ENCODE measurements at places on chromosomes 7 and 10.

- DNase-seq = no peak
Observed at GRCh38 chr7:112157072-112157471, 49.1 kb downstream of the DOCK4 start.

DNA sequence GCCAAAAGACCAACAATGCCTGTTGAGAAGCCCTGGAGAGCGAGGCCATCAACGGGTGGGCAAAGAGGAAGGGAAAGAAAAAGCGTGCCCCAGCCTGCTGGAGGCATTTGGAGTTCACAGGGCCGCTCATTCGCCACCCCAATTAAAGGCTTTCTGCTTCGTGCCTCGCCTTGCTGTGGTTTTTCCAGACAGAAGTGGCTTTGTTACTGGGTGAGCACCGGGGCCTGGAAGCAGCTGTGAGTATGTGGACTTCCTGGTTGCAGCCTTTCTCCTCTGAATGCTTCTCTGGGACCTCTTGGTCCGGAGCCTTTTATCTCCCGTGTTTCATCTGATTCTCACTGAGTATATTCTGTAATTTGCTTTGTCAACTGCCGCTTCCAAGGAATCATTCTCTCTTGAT is 118.1 kb upstream of the EGR2 start:
- DNase-seq = no peak

DNA sequence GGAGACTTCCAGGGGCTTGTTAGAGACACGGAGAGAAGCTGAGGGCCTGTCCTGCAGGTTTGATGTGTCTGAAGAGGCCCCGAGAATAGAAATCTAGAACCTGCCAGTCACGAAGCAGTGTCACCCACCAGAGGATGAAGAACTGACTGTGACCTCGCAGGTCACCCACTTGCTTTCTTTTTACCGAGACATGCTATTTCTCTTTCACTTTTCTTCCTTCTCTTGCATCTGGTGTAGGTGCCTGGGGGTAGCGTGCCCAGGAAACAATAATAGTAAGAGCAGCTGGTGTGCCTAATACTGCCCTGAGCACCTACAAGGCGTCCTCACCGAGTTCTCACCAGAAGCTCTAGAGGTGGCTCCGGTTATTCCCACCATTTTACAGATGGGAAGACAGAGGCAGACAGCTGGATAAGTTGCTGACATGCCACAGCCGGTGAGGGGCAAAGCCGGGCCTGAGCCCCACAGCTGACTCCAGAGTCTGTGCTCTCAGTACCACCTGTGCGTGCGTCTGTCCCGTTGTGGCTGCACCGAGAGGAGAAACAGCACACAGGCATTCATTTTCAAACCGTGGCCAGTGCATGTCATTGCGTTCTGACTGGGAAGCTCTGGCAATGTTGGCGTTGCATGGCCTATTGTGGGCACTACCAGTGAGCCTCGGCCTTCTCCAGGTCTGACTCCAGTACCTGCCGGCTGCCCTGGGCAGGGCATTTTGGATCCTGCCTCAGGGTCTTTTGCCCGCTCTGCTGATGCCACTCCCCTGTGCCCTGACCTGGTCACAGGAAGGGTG is 7.8 kb downstream of the CHST3 start:
- no peak for DNase-seq

DNA sequence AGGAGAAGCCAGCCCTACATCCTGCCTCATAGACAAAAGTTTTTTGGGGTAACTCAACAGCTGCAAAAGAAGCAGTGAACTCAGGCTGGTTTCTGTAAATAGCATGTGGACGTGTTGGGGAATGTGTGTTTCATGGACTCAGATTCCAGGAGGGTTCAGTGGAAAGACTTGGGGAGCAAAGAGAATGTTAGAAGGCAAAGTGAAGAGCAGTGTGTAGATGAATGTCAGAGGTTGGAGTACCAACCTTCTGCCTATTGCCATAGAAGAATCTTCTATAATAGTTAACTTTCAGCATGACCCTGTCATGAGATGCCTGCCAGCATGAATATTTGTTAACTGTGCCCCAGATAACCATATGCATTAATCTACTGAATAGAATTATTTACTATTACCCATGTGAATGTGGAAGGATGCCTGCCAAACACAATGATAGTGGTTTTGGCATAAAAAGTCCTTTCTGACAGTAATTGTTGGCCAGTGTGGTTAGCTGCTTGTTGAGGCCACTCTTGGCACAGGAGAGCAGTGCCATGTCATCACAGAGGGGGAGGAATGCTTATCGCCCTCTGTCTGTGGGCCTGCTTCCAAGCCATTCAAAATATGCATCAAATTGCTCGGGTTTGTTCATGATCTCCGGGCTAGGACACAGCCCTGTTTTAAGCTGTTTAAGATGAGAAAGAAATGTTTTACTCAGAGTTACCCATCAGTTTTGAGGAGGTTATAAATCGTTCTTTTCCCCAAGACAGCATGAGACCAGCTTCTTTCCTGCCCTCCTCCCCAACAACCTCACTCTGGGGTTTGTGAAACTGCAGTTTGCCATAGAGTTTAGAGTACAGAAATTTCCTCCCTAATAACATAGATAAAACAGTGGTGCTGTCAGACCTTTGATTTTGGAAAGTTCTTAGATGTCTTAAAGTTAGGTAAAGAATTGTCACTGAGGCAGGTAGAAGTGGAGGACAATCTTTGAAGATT is 165.3 kb downstream of the WNT2 start:
- DNase-seq = no peak

DNA sequence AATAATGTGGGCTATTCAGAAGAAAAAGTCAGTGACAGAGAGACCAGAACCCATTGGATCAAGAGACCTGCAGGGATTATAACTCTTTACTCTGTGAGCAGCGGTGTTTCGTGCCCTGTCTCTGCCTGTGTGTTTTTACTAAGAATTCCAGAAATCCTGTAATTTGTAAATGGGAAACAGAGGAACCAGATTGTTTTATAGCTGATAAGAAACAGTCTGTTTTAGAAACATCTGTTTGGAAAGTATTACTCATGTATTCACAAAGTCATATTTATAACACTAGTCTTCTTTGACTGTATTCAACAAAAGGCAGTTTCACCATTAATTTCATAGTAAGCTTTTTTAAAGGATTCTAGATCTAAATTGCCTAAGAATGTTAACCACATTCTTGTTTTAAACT is 30.0 kb upstream of the VDAC2 start:
- no peak for DNase-seq

GRCh38 chr10:24645784-24646183 is 77.9 kb downstream of the ARHGAP21 start:
- no peak for DNase-seq

DNA sequence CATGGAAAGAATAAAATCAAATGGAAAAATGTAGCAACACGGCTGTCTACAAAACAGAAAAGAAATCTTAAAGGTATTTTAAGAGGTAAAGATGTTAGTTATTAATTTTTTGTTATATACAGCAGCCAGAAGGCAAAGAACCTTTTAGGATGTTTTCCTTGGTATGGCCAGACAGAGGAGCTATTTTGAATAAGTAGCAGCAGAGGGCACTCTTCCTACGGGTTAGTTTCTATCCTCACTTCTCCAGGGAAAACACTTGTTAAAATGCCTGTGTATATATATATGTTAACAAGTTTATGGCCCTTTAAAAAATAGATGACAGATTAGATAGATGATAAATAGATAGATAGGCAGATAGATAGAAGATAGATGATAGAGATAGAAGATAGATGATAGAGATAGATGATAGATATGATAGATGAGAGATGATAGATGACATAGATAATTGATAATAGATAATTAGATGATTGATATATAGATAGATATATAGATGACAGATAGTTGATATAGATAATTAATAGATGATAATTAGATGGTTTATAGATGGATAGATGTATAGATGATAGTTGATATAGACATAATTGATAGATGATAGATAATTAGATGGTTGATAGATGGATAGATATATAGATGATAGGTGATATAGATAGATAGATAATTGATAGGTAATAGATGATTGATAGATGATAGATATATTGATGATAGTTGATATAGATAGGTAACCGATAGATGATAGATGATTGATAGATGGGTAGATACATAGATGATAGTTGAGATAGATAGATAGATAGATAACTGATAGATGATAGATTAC is 57.8 kb upstream of the WIPF3 start:
- DNase-seq = peak; percentile 48

DNA sequence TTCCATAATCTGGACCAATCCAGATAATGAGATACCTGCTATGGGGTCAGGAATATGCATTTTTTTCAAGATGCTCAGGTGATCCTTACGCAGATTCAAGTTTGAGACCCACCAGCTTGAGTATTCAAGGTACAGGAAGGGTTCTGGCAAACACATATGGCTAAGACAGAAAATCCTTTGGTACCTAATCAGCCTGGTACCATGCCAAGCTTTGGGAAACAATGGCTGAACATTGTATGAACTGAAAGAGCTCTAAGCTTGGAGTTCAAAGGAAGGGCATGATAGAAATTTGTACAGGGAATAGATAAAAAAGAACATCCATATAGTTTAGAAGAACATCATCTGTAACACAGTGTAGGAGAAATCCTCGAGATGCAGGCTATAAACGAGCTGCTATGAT is 382.7 kb downstream of the THSD7A start:
- no peak for DNase-seq

DNA sequence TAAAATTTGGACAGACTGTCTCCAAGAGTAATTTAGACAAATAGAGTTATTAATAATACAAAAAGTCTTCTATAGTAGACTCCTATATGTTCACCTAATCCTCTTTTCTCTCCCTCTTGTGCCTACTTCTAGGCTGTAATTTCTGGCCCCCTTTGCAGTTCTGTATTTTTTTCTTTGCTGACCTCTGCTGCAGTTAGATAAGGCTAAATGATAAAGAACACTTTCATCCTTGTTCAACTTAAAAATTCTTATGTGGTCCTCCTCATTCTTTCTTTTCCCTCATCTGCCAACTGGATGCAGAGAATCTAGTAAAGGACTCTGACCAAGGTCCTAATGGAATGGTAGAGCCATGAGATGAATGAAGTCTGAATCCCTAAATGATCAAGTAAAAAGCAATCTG is 20.1 kb downstream of the GLCCI1 start:
- DNase-seq = peak; percentile 64

GRCh38 chr10:93437086-93437945 is 44.8 kb downstream of the MYOF start:
- no peak for DNase-seq

DNA sequence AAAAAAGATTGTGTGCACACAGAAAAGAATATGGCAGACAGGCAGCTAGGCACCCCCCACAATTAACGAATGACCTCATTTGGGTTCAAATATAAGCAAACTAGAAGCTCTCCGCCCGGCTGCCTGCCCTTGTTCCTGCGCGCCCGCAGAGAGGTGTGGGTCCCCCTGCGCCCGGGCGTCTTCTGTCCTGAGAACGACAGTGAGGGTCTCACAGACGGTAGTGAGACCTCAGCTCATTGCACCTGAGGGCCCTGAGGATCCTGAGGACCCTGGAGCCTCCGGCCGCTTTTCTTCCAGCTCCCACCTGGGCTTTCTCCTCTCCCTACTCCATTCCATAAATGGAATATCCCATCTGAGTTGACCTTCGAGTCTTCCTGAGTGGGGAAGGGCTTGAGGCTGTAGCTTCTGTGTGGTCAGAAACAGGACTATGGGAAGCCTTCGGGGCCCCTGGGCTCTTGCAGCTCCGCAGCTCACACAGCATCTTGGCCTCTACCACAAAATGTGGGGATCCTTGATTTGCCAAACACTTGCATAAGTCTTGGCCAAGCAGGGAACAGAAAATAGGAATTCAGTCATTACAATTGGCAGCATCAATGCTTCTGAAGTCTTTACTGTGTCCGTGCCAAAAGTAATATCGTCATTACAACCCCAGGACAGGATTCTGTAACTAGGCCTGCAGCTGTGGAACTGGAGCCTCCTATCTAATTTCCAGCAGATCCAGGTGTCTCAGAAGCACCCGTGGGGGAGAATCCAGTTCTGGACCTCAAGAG is 43.8 kb downstream of the JAKMIP3 start:
- DNase-seq = no peak

DNA sequence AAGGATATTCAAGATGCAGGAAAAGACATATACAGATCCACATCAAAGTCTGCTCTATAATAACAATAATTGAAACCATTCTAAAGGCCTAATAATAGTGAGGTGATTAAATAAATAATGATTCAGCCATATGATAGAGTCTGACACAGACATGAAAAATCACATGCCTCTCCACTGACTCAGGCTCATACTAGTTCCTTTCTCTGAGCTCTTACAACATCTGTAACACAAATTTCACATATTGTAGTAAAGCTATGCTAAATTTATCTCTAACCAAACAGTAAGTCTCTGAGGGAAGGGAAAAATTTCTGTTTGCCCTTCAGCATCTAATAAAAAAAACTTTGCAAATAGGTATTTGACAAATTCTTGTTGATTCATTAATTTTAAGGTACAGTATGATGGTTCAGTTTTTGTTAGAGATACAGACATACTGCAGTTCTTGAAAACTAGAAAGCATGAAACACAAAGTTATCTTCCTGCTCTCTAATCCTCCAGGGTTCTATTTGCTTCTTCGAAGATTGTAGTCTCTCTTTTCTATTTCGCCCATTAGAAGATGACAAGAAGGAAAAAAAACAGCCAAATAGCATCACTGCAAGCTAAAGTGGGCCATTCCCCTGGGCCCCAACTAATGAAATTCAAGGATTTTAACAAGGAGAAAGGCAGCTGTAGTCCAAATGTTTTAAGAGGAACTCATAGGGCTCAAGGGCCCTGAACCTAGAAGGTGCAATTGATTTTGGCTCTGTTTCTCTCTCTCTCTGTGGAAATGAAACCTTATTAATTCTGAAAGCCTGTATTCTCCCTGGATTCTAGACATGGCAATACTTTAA is 53.9 kb downstream of the CUBN start:
- no peak for DNase-seq

- DNase-seq = no peak
Observed at GRCh38 chr10:77553311-77553710, 84.3 kb downstream of the KCNMA1 start.

DNA sequence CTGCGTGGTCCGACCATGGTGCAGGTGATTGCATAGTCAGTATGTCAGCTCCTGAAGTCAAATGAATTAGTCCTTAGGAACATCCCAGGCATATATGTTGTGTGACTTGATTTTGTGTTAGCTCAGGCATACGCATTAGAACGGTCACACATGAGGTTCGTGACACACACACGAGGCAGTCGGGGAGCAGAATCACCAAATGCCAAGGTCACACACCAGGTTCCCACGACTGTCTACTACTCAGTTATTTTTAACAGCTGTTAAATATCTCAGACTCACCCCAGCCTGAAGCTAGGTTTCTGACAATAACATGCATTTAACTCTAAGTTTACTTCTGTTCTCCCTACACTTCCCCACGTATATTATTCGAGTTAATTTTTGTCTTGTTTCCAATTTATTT is 54.8 kb downstream of the DYNC2I1 start:
- DNase-seq = no peak

GRCh38 chr10:60417901-60418300 is 28.2 kb upstream of the ANK3 start:
- DNase-seq = no peak

DNA sequence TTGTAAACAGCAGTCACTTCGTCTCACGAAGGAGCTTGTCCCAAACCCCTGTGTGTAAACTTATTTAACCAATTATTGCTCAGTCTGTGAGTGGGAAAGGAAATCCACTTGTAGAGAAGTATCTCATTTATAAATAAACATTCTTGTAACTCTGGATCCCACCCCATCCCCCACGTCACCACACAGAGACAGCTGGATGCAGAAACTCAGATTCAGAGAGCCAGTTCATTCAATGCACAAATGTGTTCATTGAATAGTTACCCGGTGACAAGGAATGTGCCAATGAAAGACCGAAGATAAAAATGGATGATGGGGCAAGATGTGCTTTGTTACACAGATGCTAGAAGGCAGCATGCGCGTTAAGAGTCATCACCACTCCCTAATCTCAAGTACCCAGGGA is 8.3 kb upstream of the OCM start:
- no peak for DNase-seq

GRCh38 chr10:50417886-50418830 is 166.8 kb upstream of the ASAH2 start:
- DNase-seq = no peak
